ENCODE measurements at places on chromosomes 16 and 17.

- peaks cover 6% of the 10 kb centered on the region for H3K27me3 ChIP-seq
- H3K4me1 ChIP-seq, result peaks cover 5% of the 10 kb centered on the region
- no peaks in the 10 kb centered on the region for H3K36me3 ChIP-seq
- no peak for DNase-seq
- H3K4me3 ChIP-seq, result peak overlapping the region; percentile 28
These were observed 13.7 kb upstream of the XYLT2 start for GRCh38 chr17:50332196-50332595.

GRCh38 chr17:16259926-16260325 lies 42.9 kb downstream of the PIGL start:
- no peak overlapping the region for H3K4me3 ChIP-seq
- no peak for DNase-seq
- H3K27ac ChIP-seq, result no peak overlapping the region
- H3K36me3 ChIP-seq, result no peaks in the 10 kb centered on the region
- H3K27me3 ChIP-seq, result no peaks in the 10 kb centered on the region

- no peak overlapping the region for H3K27ac ChIP-seq
- H3K4me3 ChIP-seq, result no peak overlapping the region
- DNase-seq, result no peak
- H3K36me3 ChIP-seq, result no peaks in the 10 kb centered on the region
- H3K4me1 ChIP-seq, result no peaks in the 10 kb centered on the region
- peaks cover 15% of the 10 kb centered on the region for H3K27me3 ChIP-seq
These were observed 10.2 kb downstream of the NOG start for GRCh38 chr17:56603486-56604238.

- no peak overlapping the region for H3K4me3 ChIP-seq
- H3K36me3 ChIP-seq, result no peaks in the 10 kb centered on the region
- H3K27ac ChIP-seq, result no peak overlapping the region
These were observed 63.9 kb downstream of the NETO2 start for GRCh38 chr16:47079860-47080259.

DNA sequence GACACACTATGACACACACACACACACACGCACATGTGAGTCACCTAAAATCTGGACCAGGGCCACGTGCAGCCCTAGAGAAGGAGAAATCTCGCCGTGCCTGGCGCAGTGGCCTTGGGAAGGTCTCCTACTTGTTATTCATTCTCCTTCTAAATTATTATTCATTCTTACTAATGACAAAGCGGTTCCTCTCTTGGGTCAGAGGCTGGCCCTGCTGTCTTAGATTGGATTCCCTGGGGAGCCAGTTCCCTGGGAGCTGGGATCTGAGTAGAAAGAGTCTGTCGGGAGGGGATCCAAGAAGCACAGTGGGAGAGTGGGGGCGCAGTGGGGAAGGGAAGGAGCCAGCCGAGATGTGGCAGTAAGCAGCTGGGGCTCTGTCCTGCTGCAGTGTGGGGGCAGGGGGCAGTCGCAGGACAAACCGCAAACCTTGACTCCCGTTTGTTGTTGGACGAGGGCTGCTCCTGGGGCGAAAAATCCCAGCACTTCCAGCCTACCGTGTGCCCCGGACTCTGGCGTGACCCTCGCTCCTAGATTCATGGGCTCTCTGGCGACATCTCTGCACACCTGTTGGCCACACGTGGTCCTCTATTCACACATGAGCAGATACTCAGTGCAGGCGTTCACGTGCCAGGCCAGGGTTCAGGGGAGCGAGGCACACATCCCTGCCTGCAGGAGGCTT lies 18.7 kb upstream of the JPH3 start:
- DNase-seq, result peak; percentile 71
- no peak overlapping the region for H3K27ac ChIP-seq
- peaks cover 21% of the 10 kb centered on the region for H3K4me1 ChIP-seq
- peak overlapping the region; percentile 48 for H3K4me3 ChIP-seq
- peaks cover 5% of the 10 kb centered on the region for H3K27me3 ChIP-seq

GRCh38 chr17:58399974-58400373 lies 17.4 kb downstream of the RNF43 start:
- H3K4me1 ChIP-seq, result no peaks in the 10 kb centered on the region
- H3K36me3 ChIP-seq, result no peaks in the 10 kb centered on the region
- peaks cover 27% of the 10 kb centered on the region for H3K27me3 ChIP-seq

DNA sequence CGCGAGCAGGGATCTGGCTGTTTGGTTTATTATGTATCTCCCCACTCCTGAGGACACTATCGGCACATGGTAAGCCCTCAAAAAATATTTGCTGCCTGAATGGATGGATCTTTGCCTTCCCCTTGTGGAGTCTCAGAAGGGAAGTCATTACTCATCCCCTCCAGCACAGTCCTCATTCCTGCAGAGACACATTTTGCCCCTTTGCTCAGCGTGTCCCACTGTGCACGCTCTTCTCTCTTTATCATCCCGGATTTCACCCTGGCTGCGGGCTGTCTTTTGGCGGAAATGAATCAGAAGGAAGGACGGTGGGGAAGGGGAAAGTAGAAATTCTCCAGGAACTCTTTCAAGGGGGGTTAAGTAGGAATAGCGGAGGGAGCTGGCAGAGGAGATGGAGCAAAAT lies 125.2 kb upstream of the CDC42EP4 start:
- no peak overlapping the region for H3K4me3 ChIP-seq
- peak; percentile 45 for DNase-seq
- H3K27me3 ChIP-seq, result peaks cover 44% of the 10 kb centered on the region
- H3K4me1 ChIP-seq, result peaks cover 7% of the 10 kb centered on the region

GRCh38 chr16:87108941-87109340 lies 208.3 kb downstream of the C16orf95 start:
- no peak overlapping the region for H3K27ac ChIP-seq
- peaks cover 4% of the 10 kb centered on the region for H3K27me3 ChIP-seq
- DNase-seq, result no peak
- no peaks in the 10 kb centered on the region for H3K4me1 ChIP-seq
- no peak overlapping the region for H3K4me3 ChIP-seq

- peaks cover 5% of the 10 kb centered on the region for H3K4me1 ChIP-seq
- H3K4me3 ChIP-seq, result no peak overlapping the region
- no peak overlapping the region for H3K27ac ChIP-seq
- no peaks in the 10 kb centered on the region for H3K36me3 ChIP-seq
- no peak for DNase-seq
- H3K27me3 ChIP-seq, result no peaks in the 10 kb centered on the region
These were observed 22.1 kb upstream of the HNF1B start for GRCh38 chr17:37766971-37767370.

- no peaks in the 10 kb centered on the region for H3K27me3 ChIP-seq
- H3K4me3 ChIP-seq, result no peak overlapping the region
- H3K36me3 ChIP-seq, result no peaks in the 10 kb centered on the region
- H3K4me1 ChIP-seq, result no peaks in the 10 kb centered on the region
- peak; percentile 57 for DNase-seq
These were observed 39.7 kb downstream of the NACA2 start for GRCh38 chr17:61551255-61551742.

DNA sequence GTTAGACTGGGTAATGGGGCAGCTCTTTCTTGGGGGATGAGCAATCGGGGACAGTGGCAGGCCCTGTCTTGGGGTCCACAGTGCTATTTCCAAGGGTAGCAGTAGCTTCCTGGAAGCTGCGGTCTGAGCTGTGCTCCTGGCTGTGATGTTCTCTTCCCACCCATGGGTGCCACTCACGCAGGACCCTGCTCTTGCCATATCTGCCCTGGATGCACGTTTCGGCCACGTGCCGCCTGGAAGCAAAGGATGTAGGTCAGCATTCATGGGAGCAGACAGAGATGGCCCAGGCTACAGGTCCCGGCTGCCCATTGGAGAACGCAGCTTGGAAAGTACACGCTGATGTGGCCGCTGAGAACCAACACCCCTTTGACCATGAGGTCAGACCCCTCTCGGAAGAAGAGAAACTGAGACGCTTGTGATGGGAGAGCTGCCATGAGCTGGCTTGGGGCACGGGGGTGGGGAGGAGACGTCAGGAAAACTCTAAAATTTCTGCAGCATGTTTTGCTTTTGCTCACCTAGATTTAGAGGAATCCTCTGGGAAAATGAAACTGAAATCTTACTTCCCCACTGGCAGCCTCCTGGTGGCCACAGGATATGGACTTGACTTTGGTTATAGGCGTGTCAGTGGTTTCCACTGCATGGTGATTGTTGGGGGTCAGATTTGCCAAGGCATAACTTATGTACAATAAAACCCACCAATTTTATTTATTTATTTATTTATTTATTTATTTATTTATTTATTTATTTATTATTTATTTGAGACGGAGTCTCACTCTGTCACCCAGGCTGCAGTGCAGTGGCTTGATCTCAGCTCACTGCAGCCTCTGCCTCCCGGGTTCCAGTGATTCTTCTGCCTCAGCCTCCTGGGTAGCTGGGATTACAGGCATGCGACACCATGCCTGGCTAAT lies 36.2 kb upstream of the IRF8 start:
- no peak for DNase-seq
- H3K36me3 ChIP-seq, result no peaks in the 10 kb centered on the region
- H3K4me3 ChIP-seq, result no peak overlapping the region
- peaks cover 4% of the 10 kb centered on the region for H3K27me3 ChIP-seq
- H3K27ac ChIP-seq, result no peak overlapping the region

DNA sequence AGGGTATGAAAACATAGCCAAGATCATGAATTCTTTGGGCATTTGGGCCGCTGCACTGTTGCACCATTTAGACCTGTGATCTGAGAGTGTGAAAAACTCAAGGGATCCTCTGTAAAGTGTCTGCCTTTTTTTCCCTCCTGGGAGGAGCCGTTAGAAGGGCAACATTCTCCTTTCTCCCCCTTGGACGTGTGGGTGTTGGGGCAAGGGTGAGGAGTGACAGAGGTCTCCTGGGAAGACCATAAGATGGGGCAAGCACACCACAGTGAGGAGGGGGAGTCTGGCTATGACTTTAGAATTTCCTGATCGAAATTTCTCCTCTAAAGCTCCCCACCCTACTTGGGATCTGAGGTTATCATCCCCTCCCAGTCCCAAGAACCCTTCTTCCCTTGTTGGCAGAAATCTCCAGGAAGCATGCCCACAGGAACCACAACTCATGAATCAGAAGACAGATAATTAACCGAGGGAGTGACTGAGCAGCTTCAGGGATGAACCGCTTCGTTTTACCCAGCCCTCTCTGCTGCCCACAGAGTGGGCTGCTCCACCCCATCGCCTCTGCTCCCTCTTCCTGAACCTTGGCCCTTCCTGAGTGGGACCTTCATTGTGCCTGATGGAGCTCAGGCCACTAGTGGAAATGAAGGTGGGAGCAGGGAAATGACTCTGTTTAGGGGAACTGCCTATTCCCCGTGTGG lies 4.2 kb downstream of the ITGB3 start:
- DNase-seq, result peak; percentile 64
- peaks cover 11% of the 10 kb centered on the region for H3K4me1 ChIP-seq
- peaks cover 7% of the 10 kb centered on the region for H3K36me3 ChIP-seq
- H3K27ac ChIP-seq, result peak overlapping the region; percentile 94

DNA sequence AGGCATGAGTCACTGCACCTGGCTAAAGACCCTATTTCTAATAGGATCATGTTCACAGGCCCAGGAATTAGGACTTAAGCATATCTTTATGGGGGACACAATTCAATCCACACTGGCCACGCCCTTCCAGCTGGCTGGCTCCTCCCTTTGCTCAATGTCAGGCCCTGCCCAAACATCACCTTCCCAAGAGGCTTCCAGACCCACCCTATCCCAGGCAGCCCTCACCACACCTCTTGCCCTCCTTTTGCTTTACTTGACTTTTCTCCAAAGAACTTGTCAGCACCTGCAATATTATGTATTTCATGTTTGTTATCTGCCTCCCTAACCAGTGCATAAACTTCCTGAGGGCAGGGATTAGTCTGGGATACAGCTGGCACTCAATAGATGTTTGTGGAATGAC lies 109.6 kb upstream of the CDH5 start:
- no peak for DNase-seq
- no peak overlapping the region for H3K27ac ChIP-seq
- peaks cover 13% of the 10 kb centered on the region for H3K27me3 ChIP-seq
- H3K36me3 ChIP-seq, result no peaks in the 10 kb centered on the region
- no peaks in the 10 kb centered on the region for H3K4me1 ChIP-seq

- H3K4me1 ChIP-seq, result peaks cover 14% of the 10 kb centered on the region
- H3K27me3 ChIP-seq, result no peaks in the 10 kb centered on the region
- no peak overlapping the region for H3K4me3 ChIP-seq
These were observed 11.4 kb upstream of the SLC4A1 start for GRCh38 chr17:44279346-44279665.

DNA sequence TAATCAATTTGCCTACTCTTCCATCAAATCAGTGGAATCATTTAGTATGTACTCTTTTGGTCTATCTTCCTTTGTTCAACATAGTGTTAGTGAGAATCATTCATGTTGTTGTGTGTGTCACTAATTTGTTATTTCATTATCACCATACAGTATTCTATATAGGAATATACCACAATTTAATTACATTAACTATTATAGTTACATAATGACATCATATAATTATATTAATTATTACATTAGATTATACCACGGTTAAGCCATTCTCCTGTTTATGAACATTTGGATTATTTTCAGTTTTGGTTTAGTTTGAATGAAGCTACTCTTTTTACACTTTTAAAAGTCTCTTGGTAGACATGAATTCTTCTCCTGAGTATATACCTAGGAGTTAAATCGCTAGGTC lies 40.4 kb downstream of the MYO1D start:
- H3K4me1 ChIP-seq, result no peaks in the 10 kb centered on the region
- H3K36me3 ChIP-seq, result no peaks in the 10 kb centered on the region
- no peak overlapping the region for H3K4me3 ChIP-seq
- H3K27ac ChIP-seq, result no peak overlapping the region
- DNase-seq, result no peak

DNA sequence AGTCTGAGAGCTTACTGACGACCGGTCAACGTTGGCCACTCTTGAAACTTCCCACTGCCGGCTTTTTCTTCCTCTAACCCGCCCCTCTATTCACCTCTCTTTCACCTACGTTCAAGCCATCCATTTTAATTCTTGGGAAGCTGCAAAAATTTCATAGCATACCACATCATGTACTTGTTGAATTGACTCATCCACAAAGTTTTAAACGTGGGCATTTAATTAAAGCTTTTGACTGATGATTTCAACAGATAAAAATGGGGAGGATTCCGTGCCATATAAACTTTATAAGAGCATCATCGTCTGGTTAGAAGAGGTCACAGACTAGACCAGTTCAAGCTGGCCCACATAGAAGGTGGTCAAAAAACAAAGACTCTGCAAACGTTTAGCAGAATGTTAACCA lies 22.5 kb downstream of the VPS53 start:
- peak overlapping the region; percentile 56 for H3K27ac ChIP-seq
- peaks cover 63% of the 10 kb centered on the region for H3K36me3 ChIP-seq
- no peaks in the 10 kb centered on the region for H3K27me3 ChIP-seq
- peak; percentile 27 for DNase-seq
- H3K4me3 ChIP-seq, result no peak overlapping the region

GRCh38 chr16:4058386-4058785 lies 57.9 kb downstream of the ADCY9 start:
- no peak overlapping the region for H3K27ac ChIP-seq
- H3K4me3 ChIP-seq, result no peak overlapping the region
- no peaks in the 10 kb centered on the region for H3K27me3 ChIP-seq
- peaks cover 4% of the 10 kb centered on the region for H3K4me1 ChIP-seq
- no peak for DNase-seq

DNA sequence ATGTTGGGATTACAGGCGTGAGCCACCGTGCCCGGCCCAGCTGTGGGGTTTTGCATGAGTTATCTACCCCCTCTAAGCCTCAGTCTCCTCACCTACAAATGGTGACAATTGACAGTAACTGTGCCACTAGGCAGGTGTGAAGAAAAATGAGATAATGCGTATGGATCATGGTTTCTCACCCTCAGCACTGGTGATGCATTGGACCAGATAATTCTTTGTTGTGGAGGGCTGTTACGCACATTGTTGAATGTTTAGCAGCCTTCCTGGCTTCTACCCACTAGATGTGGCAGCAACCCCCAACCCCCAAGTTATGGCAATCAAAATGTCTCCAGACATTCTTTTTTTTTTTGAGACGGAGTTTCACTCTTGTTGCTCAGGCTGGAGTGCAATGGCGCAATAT lies 9.0 kb upstream of the HAPSTR1 start:
- H3K4me3 ChIP-seq, result no peak overlapping the region
- H3K27ac ChIP-seq, result no peak overlapping the region
- H3K27me3 ChIP-seq, result no peaks in the 10 kb centered on the region
- H3K36me3 ChIP-seq, result no peaks in the 10 kb centered on the region
- no peak for DNase-seq
- peaks cover under 1% of the 10 kb centered on the region for H3K4me1 ChIP-seq

Measured in mesenchymal stem cell (in vitro differentiated cells and primary cell).